IMR-90 (cell line): ENCODE measurements at places on chromosomes 5 and 9.

DNA sequence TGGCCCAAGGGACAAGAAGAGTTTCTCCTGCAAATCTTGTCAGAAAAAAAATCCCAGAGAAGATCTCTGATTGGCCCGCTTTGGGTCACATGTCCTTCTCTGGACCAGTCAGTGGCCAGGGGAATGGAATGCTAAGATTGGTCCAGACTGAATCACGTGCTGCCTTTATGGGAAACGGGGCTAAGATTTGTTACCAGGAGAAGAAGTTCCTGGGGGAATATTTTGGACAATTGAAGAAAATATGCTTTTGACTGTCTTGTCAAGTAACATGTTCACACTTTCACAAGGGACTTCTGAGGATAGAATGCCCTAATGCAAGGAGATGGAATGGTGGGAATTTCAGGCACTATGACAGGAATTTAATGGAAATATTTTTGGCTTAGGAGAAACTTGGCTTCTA lies 74.1 kb upstream of the SH3PXD2B start:
- DNase-seq = no peak

DNA sequence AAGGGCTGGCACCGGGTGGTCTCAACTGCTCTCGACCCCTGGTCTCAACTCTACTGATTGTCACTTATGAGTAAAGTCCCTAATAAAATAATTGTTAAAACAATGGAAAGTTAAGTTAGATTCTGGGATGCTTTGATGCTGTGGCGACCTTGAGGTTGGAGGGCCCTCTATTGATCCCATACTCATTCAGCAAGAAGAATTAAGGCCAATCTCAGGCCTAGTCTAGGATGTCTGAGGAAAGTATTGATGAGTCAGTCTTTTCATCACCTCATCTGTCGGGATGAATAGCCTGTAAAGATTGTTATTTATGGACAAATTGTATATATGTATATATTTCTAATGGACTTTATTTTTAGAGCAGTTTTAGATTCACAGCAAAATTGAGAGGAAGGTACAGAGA lies 50.8 kb downstream of the WDR36 start:
- DNase-seq = no peak

GRCh38 chr9:136509549-136509948 lies 26.7 kb upstream of the SEC16A start:
- no peak for DNase-seq

- DNase-seq = no peak
Observed at GRCh38 chr5:137627293-137627692, 108.6 kb downstream of the KLHL3 start.

GRCh38 chr5:29262339-29263123 lies 1931.0 kb upstream of the CDH6 start:
- no peak for DNase-seq

GRCh38 chr9:75239176-75239575 lies 150.9 kb downstream of the OSTF1 start:
- DNase-seq = peak; percentile 29

DNA sequence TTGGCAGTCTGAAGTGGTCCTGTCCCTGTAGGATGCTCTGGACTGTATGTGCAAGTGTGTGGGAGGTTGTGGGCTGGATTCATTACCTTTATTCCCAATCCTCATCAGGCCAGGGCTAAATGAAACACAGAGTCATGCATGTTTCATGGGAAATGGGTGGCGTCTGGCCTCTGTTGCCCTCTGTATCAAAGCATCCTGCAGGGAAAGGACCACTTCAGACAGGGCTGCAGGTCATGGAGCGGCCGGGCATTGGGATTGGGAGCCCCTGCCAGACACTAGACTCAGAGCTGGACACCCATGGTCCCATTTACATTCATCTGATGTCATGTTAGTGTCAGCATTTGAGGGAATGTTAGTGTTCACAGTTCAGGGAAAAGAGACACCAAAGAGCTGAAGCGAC lies 53.8 kb downstream of the UBE2QL1 start:
- no peak for DNase-seq

GRCh38 chr9:86602715-86603114 lies 248.5 kb upstream of the TUT7 start:
- no peak for DNase-seq

- peak; percentile 90 for DNase-seq
Observed at GRCh38 chr9:35689542-35690293, at the start of gene TPM2. Gene TPM2 (minus strand): TSS chr9:35689925. CDS start chr9:35689817, 108 bp downstream.

GRCh38 chr5:85293145-85293785 lies 908.6 kb upstream of the EDIL3 start:
- peak; percentile 0 for DNase-seq

- DNase-seq = no peak
Observed at GRCh38 chr5:110257971-110258370, 468.5 kb downstream of the TMEM232 start.

DNA sequence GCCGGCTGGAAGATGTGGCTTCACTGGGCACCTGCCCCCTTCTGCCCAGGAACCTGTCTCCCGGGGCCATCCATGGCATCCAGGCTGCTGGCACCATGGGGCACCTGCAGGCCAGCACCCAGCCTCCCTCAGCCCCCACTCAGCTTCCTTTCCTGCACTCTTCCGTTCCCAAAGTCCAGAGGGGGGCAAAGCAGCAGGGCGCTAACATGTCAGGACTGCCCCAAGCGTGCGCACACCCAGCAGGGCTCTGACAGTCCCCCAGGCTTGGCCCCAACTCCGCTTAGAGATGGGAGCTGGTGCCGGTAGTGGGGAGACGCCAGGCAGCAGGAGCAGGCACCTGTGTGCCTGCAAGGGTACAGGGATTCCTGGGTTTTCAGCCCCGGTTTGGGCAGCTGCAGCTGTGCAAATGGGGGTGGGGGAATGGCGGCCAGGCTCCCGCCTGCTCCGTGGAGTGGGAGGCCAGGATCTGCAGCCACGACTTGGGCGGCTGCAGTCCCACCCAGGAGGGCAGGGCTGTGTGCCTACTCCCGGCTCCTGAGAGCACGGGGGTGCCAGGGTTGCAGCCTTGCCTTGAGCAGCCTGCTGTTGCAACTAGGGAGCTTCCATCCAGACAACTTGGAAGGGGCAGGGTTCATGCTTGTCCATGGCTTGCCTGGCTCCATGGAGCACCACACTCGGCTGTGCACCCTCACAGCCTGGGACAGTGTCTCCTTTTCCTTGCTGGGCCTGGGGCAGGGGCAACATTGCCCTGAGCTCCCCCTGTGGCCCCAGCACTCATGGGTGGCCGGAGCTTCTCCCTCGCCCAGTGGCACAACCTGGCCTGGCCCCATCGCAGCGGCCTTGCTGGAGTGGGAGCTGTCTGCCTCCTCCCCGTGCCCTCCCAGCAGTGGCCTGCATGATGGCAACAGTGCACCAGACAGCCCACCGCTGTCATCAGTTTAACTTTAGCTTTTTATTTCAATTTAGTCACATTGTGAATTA lies 561.1 kb downstream of the MTRR start:
- DNase-seq = no peak

DNA sequence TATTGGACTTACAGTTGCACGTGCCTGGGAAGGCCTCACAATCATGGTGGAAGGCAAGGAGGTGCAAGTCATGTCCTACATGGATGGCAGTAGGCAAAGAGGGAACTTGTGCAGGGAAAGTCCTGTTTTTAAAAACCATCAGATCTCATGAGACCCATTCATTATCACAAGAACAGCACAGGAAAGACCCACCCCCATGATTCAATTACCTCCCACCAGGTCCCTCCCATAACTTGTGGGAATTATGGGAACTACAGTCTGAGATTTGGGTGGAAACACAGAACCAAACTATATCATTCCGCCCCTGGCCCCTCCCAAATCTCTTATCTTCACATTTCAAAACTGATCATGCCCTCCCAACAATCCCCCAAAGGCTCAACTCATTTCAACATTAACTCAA lies 75.6 kb downstream of the ZFAND5 start:
- no peak for DNase-seq

- DNase-seq = no peak
Observed at GRCh38 chr5:45440466-45440865, 255.7 kb downstream of the HCN1 start.

DNA sequence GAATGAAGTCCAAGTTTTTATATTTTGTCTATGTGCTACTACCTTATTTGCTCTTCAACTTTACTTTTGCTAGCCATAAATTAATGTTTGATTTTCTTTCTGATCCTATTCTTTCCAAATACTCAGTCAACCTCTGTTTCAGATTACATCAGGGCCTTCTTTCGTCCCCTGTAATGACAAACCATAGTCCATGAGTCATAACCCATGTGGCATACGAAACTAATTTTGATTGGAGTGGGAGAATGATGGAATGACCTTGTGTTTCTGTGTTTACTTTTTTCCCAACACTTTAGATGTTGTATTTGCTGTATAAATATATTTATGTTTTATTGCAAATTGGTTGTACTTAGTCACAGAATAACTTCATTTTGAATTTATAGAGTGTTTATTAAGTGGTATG lies 1043.1 kb downstream of the DTWD2 start:
- no peak for DNase-seq

GRCh38 chr9:73579823-73580222 lies 428.2 kb downstream of the ANXA1 start:
- DNase-seq = no peak

DNA sequence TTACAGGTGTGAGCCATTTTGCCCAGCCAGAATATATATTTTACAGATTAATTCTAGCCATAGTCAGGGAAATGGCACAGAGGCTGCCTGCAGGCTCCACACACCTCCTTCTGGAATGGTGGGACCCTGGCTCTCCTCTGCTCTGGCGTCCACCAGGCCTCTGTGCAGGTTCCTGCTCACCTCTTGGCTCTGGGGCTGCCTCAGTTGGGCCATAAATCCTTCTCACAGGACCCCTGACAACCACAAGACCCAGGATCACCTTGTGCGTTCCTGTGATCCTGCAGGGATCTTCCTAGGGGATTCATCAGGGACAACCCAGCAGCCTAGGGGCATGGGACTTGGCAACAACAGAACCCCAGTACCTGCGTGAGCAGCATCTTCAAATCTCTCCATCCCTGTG lies 93.0 kb upstream of the FSTL4 start:
- no peak for DNase-seq

- no peak for DNase-seq
Observed at GRCh38 chr5:122315521-122315920, 3.5 kb downstream of the SNCAIP start.

DNA sequence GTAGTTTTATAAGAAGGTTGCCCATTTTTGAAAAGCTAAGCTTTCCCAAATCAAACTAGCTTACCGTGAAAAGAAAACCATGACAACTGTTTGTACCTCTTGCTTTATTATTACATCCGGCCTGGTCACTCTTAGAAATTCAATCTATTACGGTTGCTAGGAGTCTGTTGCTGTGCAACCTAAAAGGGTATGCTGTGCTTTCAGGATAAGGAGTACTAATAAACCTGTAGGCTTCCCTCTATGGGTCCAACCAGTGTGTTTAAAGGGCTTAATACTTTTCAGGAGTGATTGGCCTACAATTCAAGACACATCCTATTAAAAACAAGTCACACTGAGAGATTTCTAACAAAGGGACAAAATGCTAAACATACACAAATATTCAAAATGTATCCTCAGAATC lies 27.1 kb downstream of the RFX3 start:
- DNase-seq = peak; percentile 34

GRCh38 chr5:95808686-95809413 lies 13.7 kb downstream of the GLRX start:
- peak; percentile 52 for DNase-seq

DNA sequence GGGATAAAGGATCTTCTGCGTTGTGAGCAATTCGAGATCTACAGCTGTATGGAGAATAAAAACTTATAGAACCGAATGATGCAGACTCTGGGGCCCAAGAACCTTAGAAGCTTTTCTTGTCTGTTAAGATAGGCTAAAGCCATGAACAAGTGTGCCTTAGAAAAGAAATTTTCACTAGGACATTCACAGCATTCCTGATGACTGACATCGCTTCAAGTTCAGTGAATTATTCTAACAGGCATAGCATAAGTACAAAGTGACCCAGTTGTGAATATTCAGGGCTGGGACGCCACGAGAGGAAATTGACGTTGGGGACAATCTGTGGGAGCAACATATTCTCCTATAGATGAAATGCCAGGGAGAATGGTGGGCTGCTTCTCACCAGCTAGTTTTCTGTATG lies 32.0 kb upstream of the PANK3 start:
- peak; percentile 21 for DNase-seq

DNA sequence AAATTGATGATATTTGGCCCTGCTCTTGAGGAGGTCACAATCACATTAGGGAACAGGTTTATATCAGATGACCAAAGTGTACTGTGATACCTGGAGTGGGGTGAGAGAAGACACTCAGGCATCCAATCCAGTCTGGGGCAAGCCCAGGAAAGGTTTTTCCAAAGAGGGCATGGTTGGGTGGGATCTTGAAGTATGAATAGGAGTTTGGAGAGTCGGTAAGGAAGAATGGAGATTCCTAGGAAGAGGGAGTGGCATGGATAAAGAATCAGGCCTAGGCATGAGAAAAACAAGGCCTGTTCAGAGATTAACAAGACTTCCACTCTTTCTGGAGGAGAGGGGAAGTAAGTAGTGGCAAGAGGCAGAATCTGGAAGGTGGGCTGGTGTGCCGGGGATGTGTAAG lies 91.1 kb downstream of the MVB12B start:
- no peak for DNase-seq

DNA sequence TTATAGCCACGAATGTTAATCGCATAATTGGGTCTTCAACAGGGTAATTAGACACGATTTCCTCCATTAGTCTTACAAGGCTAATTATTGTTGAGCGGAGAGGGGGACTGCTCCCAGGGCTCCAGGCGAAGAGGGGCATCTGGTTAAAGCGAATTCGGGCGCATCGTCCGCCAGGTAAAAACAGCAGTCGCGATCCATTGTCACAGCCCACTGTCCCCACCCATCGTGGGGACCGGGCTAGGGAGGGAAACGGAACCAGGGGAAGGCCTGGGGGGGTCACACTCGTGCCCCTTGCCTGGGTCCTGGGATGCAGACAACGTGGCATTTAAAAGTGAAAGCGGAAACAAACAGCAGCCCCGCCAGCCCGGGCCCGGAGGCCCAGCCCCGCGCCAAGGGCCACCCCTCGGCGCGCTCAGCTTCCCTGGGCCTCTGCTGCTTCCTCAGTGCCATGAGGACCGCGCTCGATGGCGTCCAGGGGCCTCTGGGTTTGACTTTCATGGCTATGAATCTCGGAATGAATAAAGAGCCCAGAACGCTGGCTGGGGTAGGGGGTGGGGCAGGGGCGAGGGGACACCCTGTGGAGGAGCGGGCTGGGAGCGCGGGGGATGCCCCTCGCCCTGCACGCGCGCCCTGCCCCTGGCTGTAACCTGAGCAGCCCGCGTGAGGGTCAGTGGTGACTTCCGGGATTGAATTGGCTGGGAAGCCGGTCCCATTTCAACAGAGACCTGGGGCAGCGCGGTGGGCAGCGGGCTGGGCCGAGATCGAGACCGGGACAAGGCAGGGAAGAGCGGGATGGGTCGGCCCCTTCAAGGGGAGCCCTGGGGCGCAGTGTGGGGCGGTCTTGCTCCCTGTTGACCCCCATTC lies 99.9 kb downstream of the GTF3C4 start:
- peak; percentile 51 for DNase-seq
